Activated CD4-positive, alpha-beta T cell treated with anti-CD3 and anti-CD28 coated beads for 36 hours (primary cell): ENCODE measurements at places on chromosomes 4 and X.

GRCh38 chr4:13597604-13598003 lies 29.9 kb downstream of the BOD1L1 start:
- no peak for DNase-seq

GRCh38 chr4:7759635-7760034 lies 180.0 kb downstream of the AFAP1 start:
- no peak for DNase-seq

DNA sequence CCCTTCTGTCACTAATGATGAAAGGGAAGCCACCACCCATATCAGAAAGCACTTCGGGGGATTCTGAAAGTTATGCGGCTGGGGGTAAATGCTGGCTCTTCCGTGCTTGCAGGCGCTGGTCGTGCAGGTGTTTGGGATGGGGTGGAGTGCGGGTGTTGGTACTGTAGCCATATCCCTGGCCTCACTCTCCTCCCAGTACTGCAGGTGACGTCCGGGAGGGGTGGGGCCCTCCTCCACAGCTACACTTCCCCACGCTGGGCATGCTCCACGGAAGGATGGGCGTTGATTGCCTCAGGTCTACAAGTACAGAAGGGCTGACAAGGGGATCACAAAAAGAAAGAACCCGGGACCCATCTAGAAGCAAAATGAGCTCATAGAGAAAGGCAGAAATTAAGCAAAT lies 48.6 kb upstream of the CLDN24 start:
- DNase-seq = no peak

DNA sequence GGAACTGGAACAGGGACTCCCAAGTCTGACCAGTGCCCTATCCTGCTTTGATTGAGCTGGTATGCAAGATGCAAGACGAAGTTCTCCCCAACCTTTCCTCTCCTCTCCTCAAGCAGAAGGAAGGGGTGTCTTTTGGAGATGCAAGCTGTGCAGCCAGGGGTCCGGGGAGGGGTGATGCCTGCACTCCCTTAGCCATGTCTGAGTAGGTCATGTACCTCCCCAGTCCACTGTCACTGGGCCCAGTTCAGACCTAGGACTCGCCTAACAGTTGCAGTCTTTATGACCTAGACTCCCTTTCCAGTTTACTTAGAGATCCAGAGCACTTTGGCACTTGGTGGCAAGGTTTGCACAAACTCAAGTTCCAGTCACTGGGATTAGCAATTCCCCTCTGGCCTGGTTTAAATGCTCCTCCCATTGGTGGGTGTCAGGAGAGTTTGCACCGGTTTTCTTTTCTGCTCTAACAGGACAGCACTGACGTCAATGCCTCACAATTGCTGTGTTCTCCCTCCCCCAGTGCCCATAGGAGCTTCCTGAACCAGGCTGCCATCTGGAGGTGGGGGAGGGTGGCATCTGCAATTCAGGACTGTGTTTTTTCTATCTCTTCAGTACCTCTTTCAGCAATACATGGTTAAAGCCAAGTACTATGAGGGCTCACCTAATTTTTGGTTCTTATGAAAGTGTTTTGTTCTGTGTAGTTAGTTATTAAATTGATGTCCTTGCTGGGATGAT lies 782.2 kb downstream of the ARAP2 start:
- no peak for DNase-seq

- no peak for DNase-seq
Measured at GRCh38 chr4:108685036-108685686, 34.8 kb downstream of the OSTC start.
